Testis (tissue), 5 donors: ENCODE measurements at places on chromosomes 7 and 10. TPM values are rescaled to one million over a fixed set of nuclear protein-coding genes. Genes with fewer than 3 reads are reported as not detected.

Gene CLRN3
- total RNA-seq, result 0.55 TPM

DNA sequence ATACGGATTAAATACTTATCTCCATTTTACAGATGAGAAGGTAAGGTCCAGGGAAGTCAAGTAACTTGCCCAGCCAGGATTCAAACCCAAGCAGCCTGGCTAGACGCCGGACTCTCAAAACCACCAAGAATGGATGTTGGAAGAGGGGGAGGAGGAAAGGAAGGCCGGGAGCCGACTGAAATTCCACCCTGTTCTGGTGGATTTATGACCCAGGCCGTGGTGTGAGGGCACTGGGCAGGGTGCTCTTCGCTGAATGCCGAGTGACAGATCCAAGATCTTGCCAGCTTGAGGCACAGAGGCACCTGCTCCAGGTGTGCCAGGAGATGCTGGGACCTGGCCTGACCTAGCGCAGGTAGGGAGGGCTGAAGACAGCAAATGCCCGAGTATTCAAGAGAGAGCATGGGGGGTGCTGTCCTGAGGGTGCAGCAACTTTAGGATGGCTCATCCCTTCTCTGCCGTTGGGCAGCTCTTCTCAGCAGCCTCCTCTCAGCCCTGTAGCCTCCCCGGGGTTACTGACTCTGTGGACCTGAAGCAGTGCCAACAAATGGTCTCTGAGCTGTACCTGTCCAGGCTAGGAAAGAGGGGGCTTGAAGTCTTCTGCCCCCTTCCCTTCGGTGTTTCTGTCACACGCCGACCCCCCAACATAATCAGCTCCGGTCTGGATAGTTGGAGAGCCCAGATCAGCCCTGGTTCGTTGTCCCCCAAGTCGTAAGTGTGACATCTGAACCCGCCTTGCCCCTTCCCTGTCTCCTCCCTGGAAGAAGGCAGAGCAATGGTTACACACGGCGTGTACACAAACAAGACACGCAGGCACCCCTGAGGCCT lies 713 bp downstream of the LOXL4 start:
- H3K27me3 ChIP-seq, result no peaks in the 10 kb centered on the region
- H3K4me1 ChIP-seq, result peaks cover 14% of the 10 kb centered on the region
- peak; percentile 50 for DNase-seq

DNA sequence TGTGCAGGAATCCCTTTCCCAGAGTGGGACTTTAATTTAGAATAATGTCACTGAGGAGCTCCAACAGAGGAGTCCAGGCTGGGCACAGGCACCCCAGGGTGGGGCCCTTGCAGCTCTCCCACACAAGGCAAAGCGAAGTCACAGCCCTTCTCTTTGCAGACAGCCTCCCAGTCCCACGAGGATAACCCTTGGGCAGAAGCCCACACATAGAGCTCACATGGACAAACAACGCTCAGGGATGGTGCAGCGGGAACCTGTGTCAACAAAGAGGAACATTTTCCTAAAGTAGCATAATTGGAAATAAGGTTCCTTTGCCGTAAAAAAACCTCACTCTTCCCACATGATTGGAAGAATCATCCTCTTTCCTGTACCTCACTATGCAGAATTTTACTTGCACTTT lies 29.3 kb upstream of the GGCT start:
- no peaks in the 10 kb centered on the region for H3K36me3 ChIP-seq
- DNase-seq, result no peak
- no peak overlapping the region for H3K4me3 ChIP-seq
- no peaks in the 10 kb centered on the region for H3K27me3 ChIP-seq
- H3K27ac ChIP-seq, result no peak overlapping the region

- H3K27ac ChIP-seq, result no peak overlapping the region
- H3K4me1 ChIP-seq, result peaks cover 2% of the 10 kb centered on the region
- no peak for DNase-seq
Observed at GRCh38 chr10:72690071-72690755, 1.7 kb upstream of the MCU start.

- no peak overlapping the region for H3K27ac ChIP-seq
- H3K4me3 ChIP-seq, result no peak overlapping the region
- H3K27me3 ChIP-seq, result no peaks in the 10 kb centered on the region
- H3K4me1 ChIP-seq, result no peaks in the 10 kb centered on the region
- no peaks in the 10 kb centered on the region for H3K36me3 ChIP-seq
Observed at GRCh38 chr10:15758618-15759017, 38.9 kb upstream of the ITGA8 start.

DNA sequence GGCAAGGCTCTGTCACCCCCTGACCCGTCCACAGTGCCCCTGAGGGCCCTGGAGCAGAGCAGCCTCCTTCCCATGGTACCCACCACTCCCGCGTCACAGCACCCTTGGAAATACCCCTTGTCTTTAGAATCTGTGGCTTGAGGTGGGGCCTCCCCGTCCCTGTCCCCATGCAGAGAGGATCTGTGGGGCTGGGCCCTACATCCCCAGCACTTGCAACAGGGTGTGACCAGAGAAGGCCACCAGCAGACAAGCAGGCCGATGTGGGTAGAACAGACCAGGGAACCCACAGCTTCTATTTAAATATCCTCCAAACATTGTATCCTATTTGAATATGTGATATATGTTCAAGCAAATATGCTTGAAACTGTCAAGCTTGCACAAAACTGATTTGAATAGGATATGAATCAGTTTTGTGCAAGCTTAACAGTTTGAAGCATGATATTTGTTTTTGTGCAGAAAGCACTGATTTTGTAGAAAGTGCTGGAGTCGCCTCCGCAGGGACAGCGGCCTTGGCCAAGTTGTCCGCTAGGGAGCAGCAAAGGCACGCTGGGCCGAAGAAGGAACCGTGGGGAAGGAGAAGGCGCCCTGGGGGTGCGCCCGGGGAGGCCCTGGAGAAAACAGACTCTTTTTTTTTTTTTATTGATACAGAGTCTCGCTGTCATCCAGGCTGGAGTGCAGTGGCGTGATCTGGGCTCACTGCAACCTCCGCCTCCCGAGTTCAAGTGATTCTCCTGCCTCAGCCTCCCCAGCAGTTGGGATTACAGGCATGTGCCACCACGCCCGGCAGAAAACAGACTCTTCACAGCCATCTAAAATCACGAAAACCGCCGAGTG lies 2.2 kb downstream of the CFAP46 start:
- no peaks in the 10 kb centered on the region for H3K36me3 ChIP-seq
- H3K27ac ChIP-seq, result no peak overlapping the region
- no peak overlapping the region for H3K4me3 ChIP-seq
- H3K4me1 ChIP-seq, result peaks cover 10% of the 10 kb centered on the region

Gene WDR91
- total RNA-seq, result 46.6 TPM

GRCh38 chr7:44080686-44081265 lies 1.6 kb downstream of the POLM start:
- H3K4me3 ChIP-seq, result no peak overlapping the region
- H3K4me1 ChIP-seq, result peaks cover 10% of the 10 kb centered on the region
- H3K27me3 ChIP-seq, result no peaks in the 10 kb centered on the region
- no peak for DNase-seq

DNA sequence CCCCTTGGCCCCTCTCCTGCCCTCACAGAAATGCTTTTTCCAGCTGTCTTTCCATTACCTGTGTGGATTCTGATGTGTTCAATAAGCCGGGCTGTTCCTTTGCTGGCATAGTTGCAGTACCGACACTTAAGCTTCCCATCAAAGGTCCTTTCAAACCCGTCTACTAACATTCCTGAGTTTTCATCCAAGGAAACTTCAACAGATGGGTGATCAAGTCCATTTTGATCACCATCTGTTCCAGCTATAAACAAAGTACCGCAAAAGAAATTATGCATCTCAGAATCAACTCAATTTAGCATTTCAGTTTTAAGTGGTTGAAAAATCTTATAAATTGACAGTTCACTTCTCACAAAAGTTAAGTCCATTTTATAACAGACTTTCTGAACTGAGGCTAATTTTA lies 12.7 kb downstream of the IKZF5 start:
- no peak overlapping the region for H3K27ac ChIP-seq
- DNase-seq, result no peak
- H3K27me3 ChIP-seq, result no peaks in the 10 kb centered on the region
- H3K4me1 ChIP-seq, result peaks cover 4% of the 10 kb centered on the region

DNA sequence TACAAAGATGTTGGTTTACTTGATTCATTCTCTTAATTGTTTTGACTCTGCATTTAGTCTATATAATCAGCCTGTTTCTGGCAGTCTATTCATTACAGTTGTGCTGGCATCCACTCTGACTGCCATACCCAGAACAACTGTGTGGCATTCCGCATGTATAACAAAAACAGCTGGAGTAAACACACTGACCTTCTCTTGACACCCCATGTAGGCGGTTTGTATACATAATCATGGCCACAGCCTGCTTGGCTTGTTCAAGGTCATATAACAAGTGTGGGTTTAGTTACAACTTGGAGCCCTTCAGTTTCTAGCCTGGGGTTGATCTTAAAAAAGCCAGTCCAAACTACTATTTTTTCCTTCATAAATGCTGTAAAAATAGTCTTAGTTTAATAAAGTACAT lies 70.9 kb downstream of the MBL2 start:
- no peak for DNase-seq
- no peak overlapping the region for H3K27ac ChIP-seq
- H3K27me3 ChIP-seq, result no peaks in the 10 kb centered on the region
- no peaks in the 10 kb centered on the region for H3K36me3 ChIP-seq
- H3K4me1 ChIP-seq, result no peaks in the 10 kb centered on the region

Gene MUC3A
- total RNA-seq, result 1.6 TPM

Gene TMEM229A
- 51.0 TPM for total RNA-seq

Gene PRKAR2B
- 81.8 TPM for total RNA-seq

DNA sequence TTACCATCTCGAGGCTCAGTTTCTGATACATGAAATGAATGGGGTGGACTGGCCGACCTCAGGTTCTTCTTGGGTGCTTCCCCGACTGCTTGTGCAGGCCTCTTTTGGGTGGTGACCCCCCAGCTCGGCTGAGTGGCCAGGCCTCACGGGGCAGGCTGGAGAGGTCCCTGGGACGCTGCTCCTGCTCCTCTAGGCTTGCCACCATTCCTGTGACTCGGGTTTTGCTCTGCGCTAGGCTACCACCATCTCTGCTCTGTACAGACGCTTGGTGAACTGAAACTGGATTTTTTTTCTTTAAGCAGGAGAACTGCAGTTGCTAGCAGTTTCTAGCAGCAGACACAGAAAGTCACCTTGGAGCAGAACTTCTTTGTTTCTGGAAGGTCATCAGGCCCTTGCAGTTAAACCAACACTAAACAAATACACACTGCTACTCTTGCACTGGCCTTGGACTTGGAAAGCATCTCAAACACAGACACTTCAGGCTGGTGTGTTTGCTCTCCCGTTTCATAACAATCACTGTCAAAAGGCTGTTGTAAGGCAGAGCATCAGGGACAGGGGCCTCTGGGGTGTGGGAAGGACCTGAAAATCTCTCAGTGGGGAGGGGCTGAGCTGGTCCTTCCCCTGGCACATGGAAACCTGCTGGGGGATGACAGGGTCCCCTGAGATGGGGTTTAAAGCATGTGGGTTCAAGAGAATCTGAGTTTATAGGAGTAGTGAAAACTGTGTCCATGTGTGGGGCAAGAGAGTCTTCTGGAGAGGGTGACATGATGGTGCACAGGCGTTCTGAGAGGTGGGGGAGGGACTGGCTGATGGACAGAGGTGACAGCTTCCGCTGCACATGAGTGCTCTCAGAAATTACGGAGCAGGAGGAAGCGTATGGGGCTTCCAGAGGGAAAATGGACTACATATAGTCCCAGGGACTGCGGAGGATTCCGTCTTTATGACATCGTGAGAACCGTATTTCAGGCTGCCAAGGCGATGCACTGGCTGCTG lies 35.0 kb upstream of the GIMAP8 start:
- H3K27ac ChIP-seq, result no peak overlapping the region
- peaks cover 9% of the 10 kb centered on the region for H3K4me1 ChIP-seq
- H3K27me3 ChIP-seq, result no peaks in the 10 kb centered on the region

Gene METTL27
- 3.7 TPM for total RNA-seq

- no peaks in the 10 kb centered on the region for H3K36me3 ChIP-seq
- H3K4me3 ChIP-seq, result no peak overlapping the region
- no peaks in the 10 kb centered on the region for H3K4me1 ChIP-seq
- no peak overlapping the region for H3K27ac ChIP-seq
- peak; percentile 55 for DNase-seq
- H3K27me3 ChIP-seq, result no peaks in the 10 kb centered on the region
Observed at GRCh38 chr10:126504063-126504760, 115.9 kb upstream of the ADAM12 start.

DNA sequence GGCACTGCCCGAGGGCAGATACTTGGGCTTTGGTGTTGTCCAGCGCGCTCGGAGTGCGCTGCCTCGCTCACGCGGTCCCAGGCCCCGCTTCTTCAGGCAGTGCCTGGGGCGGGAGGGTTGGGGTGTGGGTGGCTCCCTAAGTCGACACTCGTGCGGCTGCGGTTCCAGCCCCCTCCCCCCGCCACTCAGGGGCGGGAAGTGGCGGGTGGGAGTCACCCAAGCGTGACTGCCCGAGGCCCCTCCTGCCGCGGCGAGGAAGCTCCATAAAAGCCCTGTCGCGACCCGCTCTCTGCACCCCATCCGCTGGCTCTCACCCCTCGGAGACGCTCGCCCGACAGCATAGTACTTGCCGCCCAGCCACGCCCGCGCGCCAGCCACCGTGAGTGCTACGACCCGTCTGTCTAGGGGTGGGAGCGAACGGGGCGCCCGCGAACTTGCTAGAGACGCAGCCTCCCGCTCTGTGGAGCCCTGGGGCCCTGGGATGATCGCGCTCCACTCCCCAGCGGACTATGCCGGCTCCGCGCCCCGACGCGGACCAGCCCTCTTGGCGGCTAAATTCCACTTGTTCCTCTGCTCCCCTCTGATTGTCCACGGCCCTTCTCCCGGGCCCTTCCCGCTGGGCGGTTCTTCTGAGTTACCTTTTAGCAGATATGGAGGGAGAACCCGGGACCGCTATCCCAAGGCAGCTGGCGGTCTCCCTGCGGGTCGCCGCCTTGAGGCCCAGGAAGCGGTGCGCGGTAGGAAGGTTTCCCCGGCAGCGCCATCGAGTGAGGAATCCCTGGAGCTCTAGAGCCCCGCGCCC lies at the start of gene NPY:
NPY (plus strand) TSS at position 294 of the 802 bp plus-strand sequence. CDS start 1,051 bp downstream, outside the sequence.
- H3K27ac ChIP-seq, result no peak within 1 kb of the TSS
- H3K36me3 ChIP-seq, result no peaks in the 10 kb centered on the region
- DNase-seq, result no peak
- no peaks in the 10 kb centered on the region for H3K27me3 ChIP-seq

- no peak overlapping the region for H3K4me3 ChIP-seq
- no peak overlapping the region for H3K27ac ChIP-seq
- DNase-seq, result no peak
- H3K27me3 ChIP-seq, result no peaks in the 10 kb centered on the region
- H3K36me3 ChIP-seq, result no peaks in the 10 kb centered on the region
- no peaks in the 10 kb centered on the region for H3K4me1 ChIP-seq
Observed at GRCh38 chr7:142384493-142384922, 126.7 kb upstream of the PRSS58 start.

DNA sequence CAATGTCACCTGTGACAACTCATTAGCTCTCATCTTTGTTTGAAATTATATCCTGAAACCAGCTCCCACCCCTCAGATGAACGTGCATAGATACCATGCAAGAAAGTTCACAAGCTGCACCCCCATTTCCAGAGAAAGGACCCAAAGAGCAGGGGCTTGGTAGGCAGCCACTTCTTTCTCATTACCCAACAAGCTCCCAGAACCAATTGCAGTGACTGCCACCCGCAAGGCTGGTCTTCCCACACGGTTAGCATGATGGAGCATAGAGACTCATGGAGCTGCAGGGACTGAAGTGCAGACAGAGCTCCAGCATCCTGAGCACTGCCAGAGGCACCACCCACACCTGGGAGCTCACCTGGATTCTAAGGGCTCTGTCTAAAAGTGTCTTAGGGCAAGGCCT lies 28.5 kb downstream of the FRMPD2 start:
- no peaks in the 10 kb centered on the region for H3K27me3 ChIP-seq
- DNase-seq, result no peak
- H3K4me1 ChIP-seq, result no peaks in the 10 kb centered on the region
- no peak overlapping the region for H3K4me3 ChIP-seq

- DNase-seq, result no peak
- H3K4me3 ChIP-seq, result no peak overlapping the region
- H3K27me3 ChIP-seq, result no peaks in the 10 kb centered on the region
- no peaks in the 10 kb centered on the region for H3K36me3 ChIP-seq
- no peak overlapping the region for H3K27ac ChIP-seq
Observed at GRCh38 chr10:104144931-104145330, 23.0 kb downstream of the SFR1 start.

Gene RGS10
- 3.6 TPM for total RNA-seq
